ENCODE measurements at places on chromosomes 11 and 22. TPM values are rescaled to one million over a fixed set of nuclear protein-coding genes. Genes with fewer than 3 reads are reported as not detected.

The VSTM5 gene
- total RNA-seq, result not detected

The MS4A6E gene
- not detected for total RNA-seq

DNA sequence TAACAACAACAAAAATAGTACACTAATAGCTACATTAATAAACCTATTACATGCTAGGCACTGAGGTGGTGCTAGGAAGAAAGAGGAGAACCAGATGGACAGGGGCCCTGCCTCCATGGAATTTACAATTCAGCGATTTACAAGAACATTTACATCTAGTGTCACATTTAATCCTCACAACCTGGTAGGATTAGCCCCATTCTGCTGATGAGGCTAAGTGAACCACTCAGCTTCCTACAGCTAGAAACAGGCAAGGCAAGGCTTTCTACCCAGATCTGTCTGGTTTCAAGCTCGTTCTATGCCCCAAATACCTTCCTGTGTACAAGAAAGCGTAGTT lies 368.4 kb downstream of the BUD13 start:
- H3K4me1 ChIP-seq, result no peaks in the 10 kb centered on the region
- H3K36me3 ChIP-seq, result no peaks in the 10 kb centered on the region
- no peak overlapping the region for H3K4me3 ChIP-seq
- DNase-seq, result no peak
- no peak overlapping the region for H3K27ac ChIP-seq
- H3K27me3 ChIP-seq, result no peaks in the 10 kb centered on the region

GRCh38 chr11:27673979-27674663 lies 26.1 kb downstream of the BDNF start:
- DNase-seq, result no peak
- H3K27ac ChIP-seq, result no peak overlapping the region
- H3K27me3 ChIP-seq, result no peaks in the 10 kb centered on the region
- no peaks in the 10 kb centered on the region for H3K36me3 ChIP-seq

DNA sequence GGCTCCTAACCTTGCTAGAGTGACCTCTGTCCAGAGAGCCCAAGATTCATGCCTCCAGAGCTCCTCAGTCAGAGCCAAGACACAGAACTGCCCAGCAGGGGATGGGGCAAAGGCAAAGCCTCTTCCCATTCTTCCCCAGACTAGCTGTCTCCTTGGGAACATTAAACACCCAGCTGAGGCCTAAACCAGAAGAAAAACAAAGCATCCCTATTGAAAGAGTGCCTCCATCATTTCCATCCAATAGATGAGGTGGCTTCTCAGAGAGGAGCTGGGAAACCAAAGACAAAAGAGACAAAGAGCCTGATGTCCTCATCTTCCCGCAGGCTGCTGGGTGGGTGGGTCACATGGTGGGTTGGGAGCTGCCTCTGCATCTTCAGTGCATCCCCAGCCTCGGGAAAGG lies 37.4 kb downstream of the COMMD9 start:
- H3K4me1 ChIP-seq, result peaks cover 11% of the 10 kb centered on the region
- no peak overlapping the region for H3K4me3 ChIP-seq
- no peak overlapping the region for H3K27ac ChIP-seq

DNA sequence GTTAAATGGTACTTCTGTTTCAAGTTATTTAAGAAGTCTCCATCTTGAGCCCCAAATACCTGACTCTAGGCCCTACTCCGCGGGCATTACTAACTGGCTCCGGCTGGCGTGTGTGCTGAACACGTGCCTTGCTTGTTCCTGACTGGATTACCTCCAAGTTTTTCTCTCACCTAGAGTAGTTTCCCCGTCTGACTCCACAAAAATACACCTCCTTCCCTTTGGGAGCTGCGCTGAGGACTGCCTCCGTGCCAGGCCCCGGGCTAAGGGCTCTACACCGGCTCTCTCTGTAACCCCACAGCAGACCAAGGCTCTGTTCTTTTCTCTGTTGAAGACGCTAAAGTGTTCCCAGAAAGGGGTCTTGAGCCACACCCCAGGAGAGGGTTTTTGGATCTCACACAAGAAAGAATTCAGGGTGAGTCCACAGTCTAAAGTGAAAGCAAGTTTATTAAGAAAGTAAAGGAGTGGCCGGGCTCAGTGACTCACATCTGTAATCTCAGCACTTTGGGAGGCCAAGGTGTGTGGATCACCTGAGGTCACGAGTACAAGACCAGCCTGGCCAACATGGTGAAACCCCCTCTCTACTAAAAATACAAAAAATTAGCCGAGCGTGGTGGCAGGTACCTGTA lies 61.8 kb downstream of the ANO1 start:
- no peak overlapping the region for H3K4me3 ChIP-seq
- H3K27ac ChIP-seq, result no peak overlapping the region
- DNase-seq, result no peak
- no peaks in the 10 kb centered on the region for H3K36me3 ChIP-seq
- H3K27me3 ChIP-seq, result peaks cover 3% of the 10 kb centered on the region

DNA sequence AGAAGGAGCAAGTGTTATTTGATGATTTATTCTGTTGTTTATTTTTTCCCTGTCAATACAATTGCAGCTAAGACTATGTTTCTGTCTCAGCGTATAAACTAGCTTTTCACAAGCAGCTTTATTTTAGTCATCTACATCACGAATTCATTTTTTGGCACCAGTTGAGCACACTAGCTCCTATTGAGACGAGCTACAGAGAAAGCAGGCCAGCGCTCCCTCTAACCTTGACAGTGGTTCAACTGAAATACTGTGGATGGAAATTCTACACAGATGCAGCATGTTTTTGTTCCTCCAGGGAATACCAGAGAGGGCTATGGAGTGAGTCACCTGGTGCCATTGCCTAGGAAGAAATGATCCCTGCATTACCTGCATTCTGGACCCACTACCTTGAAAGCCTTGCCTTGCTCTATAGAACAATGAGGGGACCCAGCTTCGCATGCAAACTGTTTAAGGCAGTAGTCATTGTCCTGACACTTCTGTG lies 108.2 kb upstream of the ARHGAP42 start:
- H3K4me1 ChIP-seq, result no peaks in the 10 kb centered on the region
- H3K4me3 ChIP-seq, result no peak overlapping the region
- no peaks in the 10 kb centered on the region for H3K36me3 ChIP-seq
- no peak overlapping the region for H3K27ac ChIP-seq
- no peaks in the 10 kb centered on the region for H3K27me3 ChIP-seq
- DNase-seq, result no peak

GRCh38 chr11:17012712-17013547 lies 1.3 kb downstream of the PLEKHA7 start:
- no peak overlapping the region for H3K4me3 ChIP-seq
- peaks cover 9% of the 10 kb centered on the region for H3K27me3 ChIP-seq
- no peak overlapping the region for H3K27ac ChIP-seq
- no peaks in the 10 kb centered on the region for H3K36me3 ChIP-seq
- no peak for DNase-seq

- H3K4me3 ChIP-seq, result no peak overlapping the region
- DNase-seq, result no peak
- no peaks in the 10 kb centered on the region for H3K36me3 ChIP-seq
- H3K4me1 ChIP-seq, result no peaks in the 10 kb centered on the region
- no peak overlapping the region for H3K27ac ChIP-seq
Measured at GRCh38 chr11:119974467-119974866, 163.4 kb downstream of the TRIM29 start.
